ENCODE measurements at places on chromosomes 2 and 18.

DNA sequence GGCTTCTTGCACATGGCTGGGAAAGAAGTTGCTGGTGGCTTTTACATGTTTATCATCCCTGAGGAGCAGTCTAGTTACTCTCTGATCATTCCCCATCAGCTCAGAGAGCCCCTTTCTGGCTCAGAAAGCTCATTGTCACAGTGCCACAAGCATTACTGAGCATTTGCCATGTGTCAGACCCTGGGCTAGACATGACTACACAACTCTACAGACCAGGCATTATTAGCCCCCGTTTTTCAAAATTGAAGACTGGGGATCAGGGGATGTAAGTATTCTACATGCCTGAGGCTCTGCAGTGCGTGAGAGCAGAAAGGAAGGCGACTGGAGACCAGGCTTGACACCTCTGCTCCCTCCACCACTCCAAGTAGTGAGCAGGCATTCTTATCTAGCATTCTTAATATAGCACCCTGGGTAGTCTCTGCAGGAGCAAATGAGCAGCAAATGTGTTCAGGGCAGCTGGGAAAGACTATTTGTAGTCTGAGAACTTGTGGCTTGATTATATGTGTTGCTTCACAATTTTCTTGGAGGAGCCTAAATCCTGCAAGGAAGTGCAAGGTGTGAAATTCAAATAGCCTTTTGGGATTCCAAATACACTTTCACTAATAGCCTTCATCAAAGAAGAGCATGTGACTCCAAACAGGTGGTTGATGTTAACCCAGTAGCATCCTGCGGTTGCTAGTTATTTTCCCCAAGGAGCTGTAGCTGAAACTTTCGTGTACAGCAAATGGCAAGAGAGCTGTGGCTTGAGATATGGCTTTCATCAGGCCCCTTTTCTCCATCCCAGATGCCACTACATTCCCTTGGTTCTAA lies 143.2 kb downstream of the DDX1 start:
- no peak for DNase-seq

DNA sequence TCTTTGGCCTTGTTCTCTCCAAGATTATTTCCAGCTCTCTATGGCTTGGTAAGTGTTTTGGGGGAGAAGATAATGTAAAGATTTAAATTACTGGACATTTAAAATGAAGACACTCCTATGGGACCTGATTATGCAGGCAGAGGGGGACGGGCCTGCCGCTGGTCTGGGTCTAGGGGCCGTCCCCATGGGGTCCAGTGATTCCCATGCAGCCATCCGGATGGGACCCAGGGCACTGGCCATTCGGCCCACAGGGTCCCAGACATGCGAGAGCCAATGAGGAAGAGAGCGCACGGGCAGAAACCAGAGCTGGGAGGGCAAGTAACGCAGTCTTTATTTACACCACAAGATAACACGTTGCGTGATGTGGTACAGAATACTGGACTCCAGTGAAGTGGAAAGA lies 200.0 kb downstream of the TWIST2 start:
- DNase-seq: no peak

GRCh38 chr2:119683713-119684443 lies 4.9 kb downstream of the TMEM177 start:
- DNase-seq: no peak

DNA sequence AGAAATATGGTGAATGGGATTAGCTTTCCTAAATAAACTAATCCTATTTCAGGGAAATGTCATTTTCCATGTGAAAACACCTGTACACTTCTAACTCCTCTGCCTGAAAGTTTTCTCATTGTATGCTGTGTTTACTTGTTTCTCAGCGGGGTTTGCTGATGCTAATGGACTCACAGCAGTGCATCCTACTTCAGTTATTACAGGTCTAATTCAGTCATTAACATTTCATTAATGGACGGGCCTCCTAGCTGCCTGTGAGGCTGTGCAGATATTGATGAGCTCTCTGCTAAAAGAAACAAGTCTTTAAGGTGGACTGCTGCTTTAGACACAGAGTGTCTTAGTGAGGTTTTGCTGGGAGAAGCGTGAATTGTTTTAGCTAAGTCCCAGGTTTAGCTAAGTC lies 1342.0 kb upstream of the ZEB2 start:
- DNase-seq: no peak

GRCh38 chr18:35609236-35609635 lies 27.7 kb downstream of the GALNT1 start:
- no peak for DNase-seq

DNA sequence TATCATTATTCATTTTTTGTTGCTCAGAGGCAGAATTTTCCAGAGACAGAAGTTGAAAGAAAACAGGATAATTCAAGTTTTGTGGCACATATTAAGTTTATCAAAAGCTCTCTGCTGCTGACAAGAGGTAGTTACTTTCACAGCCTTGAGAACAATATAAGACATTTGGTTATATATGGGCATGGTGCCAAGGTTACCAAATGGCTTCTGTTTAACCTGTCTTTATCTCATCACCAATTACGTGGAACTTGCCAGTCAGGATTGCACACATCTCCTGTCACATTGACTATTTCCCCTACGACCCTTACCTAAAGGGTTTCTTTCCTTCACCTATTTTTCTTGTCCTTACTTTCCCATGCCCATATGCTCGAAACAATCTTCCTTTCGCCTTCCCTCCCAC lies 35.9 kb downstream of the KLF7 start:
- DNase-seq: no peak

DNA sequence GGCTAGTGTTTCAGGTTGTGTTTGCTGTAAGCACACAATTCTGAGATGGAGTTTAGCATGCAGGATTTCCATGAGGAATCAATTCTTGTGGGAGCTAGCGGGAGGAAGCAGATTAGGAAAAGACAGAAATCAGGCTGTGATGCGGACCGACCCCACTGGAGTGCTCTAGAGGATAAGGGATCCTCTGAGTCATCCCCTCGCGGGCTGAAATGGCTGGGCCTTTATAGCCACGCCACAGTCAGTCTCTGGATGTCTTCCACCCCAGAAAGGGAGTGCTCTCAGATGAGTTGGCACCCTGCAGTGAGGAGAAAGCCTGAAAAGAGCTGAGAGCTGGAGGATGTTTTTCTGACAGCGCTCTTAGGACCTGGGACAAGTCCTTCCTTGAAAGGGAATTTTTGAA lies 102.4 kb downstream of the GALNT3 start:
- no peak for DNase-seq

DNA sequence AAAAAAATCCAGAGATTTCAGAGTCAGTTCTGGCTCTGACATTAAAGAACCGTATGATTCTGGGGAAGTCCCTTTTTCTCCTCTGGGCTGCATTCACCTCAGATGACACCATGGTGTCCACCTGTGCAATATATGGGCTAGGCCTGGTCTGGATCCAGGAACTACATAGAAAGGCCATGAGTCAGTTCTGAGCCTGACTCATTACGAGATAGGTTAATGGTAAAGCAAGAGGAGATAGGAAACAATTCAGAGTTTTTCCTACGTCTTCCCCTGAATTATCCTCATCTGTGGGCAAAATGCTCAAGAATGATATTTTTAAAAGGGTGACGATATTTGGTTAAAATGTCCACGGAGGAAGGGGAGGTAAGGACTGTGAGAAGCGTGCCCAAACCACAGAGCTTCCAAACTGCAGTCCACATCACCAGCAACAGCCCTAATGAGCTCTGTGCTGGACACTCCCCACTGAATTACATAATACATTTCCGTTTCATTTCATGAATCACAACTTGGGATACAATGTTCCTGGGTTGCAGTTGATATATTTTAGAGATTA lies 180.1 kb upstream of the OSR1 start:
- no peak for DNase-seq

DNA sequence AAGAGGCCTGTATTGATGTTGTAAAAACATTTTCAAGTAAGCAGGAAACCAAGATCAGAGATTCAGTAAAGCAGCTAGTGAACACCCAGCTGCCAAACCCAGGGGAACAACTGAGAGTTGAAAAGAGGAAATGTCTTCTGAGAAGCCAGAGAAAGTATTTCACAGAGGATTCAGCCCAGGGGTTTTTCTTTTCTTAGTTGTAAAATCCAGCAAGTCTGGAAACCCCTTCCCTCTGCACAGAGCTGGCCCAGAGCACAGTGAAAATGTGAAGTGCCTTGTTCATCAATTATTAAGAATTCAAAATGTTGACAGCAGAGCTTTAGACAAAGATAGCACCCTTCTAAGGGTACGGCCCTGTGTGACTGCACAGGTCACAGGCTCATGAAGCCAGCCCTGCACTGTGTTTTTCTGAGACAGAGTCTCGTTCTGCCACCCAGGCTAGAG lies 28.4 kb downstream of the AFF3 start:
- DNase-seq: no peak

DNA sequence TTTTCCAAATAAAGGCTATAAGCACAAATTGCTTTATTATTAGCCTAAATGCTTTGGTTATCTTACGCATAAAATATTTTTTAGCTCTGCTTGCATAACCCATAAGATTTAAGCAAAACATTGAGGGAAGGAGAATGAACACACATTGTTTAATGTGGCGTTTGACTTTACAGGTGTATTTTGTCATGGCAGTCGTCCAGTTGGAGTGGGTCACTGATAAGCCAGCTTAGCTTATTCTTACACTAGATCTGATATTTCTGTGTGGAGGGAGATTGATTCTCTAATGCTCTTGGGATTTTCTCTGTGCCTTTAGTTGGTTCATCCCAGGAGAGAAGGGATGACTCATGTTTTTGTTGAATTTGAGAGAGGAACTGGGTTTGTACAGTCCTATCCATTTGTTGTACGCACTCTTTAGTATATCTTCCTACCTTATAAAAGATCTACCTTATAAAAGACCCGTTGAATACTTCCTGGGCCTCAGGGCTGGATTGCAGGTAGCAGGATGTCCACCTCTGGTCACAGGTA lies 47.5 kb upstream of the ACYP2 start:
- DNase-seq: no peak

- DNase-seq: no peak
Measured at GRCh38 chr2:171297956-171298355, 135.8 kb downstream of the METTL8 start.

GRCh38 chr18:56861244-56861643 lies 210.1 kb downstream of the WDR7 start:
- peak; percentile 79 for DNase-seq

DNA sequence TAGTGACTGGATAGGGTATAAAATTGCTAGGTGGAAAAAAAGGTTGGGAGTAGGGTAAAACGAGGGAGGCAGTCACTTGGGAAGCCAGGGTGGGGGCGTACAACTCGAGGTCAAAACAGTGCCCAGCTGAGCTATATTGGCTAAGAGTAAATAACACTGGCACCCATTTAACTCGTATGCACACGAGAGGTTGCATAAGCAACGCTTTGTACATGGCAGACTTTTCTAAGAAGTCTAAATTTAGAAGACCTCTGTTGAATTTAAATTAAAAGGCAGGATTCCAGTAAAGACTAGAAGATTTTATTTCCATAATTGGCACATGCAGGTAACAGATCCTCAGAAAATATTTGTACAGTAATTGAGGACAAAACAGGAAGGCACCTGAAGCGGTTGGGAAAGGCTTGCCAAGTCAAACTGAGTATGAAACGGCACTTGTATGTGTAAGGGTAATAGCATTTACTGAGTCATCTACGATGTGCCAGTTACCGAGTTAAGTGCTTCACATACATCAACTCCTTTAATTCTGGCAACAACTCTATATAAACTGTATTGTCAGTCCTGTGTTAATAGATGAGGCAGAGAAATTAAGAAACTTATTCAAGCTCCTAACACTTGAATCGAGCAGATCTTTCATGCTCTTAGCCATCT lies 1.4 kb upstream of the MALT1 start:
- DNase-seq: peak; percentile 80

GRCh38 chr18:74790451-74790850 lies 192.8 kb downstream of the ZNF407 start:
- no peak for DNase-seq

DNA sequence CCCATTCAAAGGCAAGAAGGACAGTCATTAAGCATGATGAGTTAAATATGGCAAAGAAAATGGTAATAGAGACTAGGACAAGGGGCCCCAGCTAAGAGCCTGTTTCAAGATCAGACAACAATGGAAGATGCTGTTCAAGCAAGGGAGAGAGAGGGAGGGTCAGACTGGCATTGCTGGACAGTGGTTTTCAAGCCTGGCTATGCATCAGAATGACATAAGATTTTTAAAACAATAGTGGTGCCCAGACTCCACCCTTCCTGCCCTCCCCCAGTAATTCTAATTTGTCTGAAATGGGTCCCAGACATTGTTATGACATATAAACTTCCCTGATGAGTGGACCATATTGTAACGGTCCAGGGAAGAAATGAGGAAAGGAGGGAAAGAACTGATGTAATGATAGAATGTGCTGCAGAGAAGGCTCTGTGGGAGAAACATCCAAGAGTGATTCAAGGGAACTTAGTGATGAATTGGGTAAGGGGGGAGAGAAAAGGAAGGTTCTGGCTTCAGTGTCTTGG lies 112.9 kb upstream of the TRIB2 start:
- no peak for DNase-seq

DNA sequence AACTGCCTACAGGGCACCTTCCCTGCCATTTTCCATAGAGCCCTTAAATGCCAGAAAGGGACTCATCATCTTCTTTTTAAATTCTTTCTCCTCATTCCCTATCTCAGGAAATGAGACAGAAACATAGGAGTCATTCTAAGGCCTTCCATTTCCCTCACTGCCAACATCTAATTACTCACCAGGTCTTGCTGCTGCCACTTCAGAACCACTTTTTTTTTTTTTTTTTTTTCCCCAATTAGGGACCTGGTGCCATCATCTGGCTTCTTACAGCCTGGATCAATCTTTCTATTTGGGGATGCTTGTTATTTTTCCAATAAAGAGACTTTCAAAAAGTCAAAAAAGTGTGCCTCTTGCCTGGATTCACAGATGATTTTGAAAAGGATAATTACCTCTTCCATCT lies 373.4 kb downstream of the LPIN1 start:
- no peak for DNase-seq

GRCh38 chr2:195333869-195334268 lies 323.2 kb upstream of the SLC39A10 start:
- DNase-seq: no peak

- DNase-seq: no peak
Measured at GRCh38 chr2:38095996-38096861, 20.3 kb upstream of the CYP1B1 start.

DNA sequence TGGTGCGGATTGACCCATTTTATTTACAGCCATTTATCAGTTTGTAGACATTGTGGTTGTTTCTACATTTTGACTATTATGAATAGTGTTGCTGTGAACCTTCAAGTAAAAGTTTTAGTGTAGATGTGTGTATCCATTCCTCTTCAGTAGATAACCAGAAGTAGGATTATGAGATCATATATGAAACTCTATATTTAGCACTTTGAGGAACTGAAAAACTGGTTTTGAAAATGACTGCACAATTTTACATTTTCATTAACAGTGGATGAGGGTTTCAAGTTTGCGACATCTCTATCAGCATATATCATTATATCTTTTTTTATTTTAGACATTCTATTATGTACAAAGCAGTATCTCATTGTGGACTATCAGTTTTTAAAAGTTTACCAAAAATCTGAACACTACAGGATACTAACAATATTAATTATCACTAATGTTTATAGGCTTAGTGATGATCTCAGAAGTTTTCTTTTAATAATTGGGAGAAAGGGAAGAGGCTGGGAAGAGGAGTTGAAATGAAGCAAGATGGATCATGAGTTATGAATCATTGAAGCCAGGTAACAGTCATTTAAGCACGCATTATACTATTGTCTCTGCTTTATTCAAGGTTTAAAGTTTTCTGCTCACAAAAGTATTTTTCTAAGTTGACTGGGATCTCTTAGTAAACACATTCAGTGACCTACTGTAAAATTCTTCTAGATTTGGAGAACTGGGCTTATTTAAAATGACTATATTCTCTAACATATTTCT lies 329.0 kb upstream of the LRATD1 start:
- DNase-seq: no peak

GRCh38 chr2:111624411-111625156 lies 259.4 kb downstream of the ANAPC1 start:
- no peak for DNase-seq

- no peak for DNase-seq
Measured at GRCh38 chr18:10850840-10851239, 298.5 kb downstream of the PIEZO2 start.

Measured in NCI-H774 (cell line).